ENCODE measurements at places on chromosomes 1 and 21.
A peak's percentile ranks its signal among the peaks of the same experiment; 100 is the strongest.

GRCh38 chr1:79811173-79811572 lies 804.6 kb upstream of the ADGRL4 start:
- no peak for DNase-seq

DNA sequence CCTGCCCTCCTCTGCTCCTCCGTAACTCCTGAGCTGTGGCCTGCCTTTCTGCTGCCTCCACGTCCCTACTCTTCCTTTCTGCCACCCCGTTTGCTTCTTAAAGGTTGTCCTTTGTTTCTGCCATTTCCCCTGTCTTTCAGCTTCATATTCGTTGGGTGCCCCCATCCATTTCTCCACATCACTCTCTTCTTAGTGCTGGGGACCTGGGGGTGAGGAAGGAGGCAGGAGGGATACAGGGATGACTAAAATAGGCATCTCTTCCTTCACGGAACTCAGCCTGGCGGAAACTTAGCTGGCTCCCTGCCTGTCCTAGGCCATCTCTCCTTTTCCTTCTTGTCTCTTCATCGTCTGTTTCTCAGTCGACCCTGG lies 67.0 kb upstream of the CD1D start:
- no peak for DNase-seq

DNA sequence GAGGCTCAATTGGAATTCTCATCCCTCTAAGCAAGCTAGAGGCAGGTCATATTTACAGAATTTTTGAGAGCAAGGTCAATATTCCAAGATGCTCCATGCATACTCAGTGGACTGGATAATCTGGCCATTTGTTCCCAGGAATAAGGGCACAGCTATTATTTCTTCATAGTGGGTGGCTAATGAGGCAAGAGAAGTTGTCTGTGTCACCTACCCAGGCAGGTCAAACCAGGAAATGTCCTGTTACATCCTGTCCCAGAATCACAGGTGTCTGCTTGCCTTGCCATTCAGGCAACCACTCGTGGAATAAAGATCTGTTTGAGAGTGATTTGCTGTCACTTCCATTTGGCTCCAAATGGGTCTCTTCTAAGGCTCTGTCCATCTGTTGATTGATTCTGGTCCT lies 85.2 kb upstream of the ZP4 start:
- no peak for DNase-seq

DNA sequence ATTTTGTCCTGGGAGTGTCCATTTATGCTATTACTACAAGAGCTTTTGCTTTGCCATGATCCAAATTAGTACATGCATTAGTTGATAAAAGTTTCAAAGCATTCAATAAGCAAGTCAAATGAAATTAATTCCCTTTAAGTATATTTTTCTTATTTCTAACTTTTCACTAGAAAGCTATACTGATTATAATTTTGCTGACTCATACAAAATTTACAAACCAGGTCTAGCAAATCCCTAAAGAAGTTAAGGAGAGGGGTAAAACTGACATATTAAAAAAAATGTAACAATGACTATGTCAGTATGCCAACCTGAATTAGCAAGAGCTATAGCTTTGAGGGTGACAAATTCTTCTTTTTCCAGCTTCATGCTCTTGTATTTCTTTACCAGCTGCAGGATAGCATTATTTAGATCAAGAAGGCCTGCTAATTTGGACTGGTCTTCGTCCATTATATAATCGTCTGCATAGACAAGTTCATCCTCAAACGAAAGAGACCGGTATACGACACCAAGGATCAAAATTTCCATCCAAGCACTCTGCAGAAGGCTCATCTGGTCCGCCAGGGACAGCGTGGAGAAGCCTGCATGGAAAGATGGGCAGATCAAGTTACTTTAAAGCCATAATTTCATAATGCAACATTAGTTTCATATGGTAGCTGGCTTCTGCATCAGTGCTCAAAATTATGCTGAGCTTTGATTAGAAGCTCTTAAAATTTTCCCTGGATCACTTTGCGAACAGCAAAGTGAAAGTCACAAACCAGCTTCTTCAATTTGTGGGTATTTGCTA lies 95.8 kb upstream of the USH2A start:
- DNase-seq: no peak

DNA sequence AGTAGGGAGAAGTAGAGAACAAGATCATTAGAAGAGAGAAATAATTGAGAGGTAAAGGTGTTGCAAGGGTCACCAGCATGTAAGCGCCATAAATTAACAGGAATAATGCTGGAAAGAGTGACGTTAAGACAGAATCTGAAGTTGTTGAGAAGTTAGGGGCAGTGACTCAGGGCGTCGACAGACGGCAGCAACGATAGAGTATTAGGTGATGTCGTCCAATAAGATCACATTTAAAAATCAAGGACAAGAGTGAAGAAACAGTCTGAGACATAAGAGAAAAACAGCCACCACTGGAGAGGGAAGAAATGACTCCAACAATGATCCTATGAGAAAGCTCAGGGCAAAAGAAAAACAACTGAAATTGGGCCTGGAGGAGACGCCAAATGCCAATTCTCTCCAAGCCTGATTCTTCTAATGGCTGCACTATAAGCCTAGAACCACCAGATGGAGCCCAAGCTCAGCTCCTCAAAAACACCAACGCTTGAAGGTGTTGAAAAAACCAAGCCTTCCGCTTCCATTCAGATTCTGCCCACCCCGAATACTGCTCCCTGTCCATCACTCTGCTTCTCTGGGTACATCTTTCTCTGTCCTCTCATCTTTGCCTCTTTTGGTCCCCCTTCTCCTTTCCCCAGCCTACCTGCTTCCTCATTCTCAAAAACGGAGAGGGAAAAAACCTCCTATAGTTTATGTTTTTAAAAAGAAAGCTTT lies 70.0 kb downstream of the LUZP1 start:
- peak; percentile 71 for DNase-seq

- DNase-seq: no peak
These were observed 87.5 kb downstream of the AJAP1 start for GRCh38 chr1:4741876-4742423.

GRCh38 chr1:16294219-16295212 lies 57.5 kb upstream of the CPLANE2 start:
- DNase-seq: no peak

DNA sequence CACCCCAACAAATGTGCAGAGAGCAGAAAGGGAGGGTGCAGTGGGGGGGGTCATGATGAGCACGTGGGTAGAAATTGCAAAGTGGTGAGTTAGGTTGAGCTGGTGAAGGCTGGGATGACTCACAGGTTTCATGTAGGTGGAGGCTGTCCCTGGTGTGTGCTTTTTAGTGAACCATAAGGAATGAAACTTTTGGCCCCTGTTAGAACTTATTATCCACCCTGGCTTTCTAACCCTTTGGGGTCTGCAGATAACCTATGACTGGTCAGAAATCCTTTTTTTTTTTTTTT lies 46.9 kb downstream of the DOP1B start:
- DNase-seq: no peak

- no peak for DNase-seq
These were observed 22.4 kb downstream of the LPAR3 start for GRCh38 chr1:84870591-84870990.

- no peak for DNase-seq
These were observed 10.2 kb downstream of the NFYC start for GRCh38 chr1:40701684-40702083.

DNA sequence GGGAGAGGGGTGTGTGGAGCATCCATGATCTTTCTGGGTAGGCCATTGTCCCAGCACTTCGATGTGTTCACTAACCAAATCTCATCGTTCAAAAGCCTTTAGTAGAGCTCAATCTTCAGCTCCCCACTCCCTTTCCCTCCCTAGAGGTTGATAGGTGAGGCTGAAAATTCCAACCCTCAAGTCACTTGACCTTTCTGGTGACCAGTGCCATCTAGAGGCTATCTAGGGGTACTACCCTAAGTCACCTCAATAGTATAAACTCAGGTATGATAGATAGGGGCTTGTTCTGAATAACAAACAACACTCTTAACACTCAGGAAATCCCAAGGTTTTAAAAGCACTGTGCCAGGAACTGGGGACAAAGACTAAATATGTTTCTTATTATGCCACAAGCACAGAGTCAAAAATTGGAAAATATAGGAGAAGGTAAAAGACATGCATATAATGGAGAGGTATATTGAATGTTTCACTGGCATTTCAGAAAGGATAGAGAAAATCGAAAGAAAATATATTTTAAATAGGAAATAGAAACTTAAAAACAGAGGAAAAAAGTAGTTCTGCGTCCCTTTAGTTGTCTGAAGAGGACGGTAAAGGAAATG lies 42.9 kb upstream of the CD53 start:
- peak; percentile 25 for DNase-seq

- DNase-seq: peak; percentile 76
These were observed 2.1 kb upstream of the UBE2T start for GRCh38 chr1:202343652-202344349.

- no peak for DNase-seq
These were observed 11.6 kb downstream of the GJA5 start for GRCh38 chr1:147748676-147749350.

DNA sequence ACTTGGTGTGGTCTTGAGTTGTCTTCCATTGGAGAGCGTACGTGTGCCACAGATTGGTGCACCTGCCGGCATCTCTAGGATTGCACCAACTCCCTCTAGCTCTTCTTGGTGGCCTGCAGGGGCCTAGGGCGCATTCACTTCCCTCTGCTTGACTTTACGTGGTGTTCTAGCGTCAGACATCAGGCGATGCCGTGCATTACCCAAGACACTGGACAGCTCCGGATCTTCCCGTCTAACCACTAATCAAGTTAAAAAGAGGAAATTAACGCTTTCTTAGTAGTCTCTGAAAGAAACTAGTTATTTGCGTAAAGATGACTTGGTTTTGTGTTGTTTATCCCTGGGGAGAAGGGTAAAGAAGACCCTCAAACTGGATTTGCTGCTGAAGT lies 510 bp upstream of the IL10RB start:
- no peak for DNase-seq

DNA sequence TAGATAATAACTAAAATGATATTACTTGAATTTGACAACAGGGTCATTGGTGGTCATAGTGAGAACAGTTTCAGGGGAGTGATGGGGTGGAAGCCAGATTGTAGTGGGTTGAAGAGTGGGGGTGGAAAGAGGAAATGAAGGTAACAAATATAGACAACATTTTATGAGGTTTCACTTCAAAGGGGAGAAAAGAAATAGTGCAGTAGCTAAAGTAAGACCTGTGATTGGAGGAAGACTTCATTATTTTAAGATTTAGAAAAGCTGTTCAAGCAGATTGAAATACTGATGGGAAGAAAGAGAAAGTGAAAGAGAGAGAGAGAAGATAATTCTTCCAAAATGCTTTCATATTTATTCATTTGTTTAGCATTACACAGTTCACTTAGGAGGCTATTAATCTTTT lies 52.0 kb upstream of the KCNA3 start:
- DNase-seq: no peak

GRCh38 chr1:11704194-11704529 lies 12.7 kb downstream of the DRAXIN start:
- no peak for DNase-seq

DNA sequence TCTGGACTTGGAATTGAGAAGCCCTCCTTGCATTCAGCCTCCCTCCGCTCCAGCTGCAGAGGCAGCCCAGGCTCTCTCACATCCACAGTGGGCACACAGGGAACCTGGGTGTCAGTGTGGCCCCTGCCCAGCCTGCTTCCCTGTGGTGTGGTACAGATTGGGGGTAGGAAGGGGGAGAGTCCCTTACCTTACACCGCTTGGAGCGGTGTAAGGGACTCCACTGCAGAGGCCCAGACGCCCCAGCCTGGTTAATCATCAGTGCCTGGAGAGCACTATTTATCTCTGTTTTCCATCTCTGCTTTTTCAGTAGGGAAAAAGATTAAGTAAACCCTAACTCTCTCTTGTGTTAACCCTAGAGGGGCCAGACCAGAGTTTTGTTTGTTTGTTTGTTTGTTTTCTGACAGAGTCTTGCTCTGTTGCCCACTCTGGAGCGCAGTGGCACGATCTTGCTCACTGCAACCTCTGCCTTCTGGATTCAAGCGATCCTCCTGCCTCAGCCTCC lies 803 bp upstream of the RHBG start:
- DNase-seq: no peak

GRCh38 chr21:39923476-39923875 lies 56.2 kb downstream of the PCP4 start:
- no peak for DNase-seq

- DNase-seq: peak; percentile 18
These were observed 61.7 kb downstream of the KCNT2 start for GRCh38 chr1:196546272-196547111.

DNA sequence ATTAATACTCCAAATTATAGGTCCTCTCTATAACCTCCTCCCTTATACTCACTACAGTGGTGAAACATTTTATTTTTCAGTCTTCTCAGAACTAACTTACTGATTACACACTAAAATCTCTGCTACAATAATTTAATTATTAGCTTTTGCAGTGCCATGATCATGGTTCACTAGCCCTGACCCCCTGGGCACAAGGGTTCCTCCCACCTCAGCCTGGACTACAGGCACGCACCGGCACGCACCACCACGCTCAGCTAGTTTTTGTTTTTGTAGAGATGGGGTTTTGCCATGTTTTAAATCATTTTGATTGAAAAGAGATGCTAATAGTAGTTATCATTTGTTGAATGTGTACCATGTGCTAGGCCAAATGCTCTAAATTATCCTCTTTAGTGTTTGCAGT lies 6.3 kb downstream of the PATJ start:
- DNase-seq: no peak

- no peak for DNase-seq
These were observed 5.4 kb downstream of the GPA33 start for GRCh38 chr1:167084757-167085156.

- no peak for DNase-seq
These were observed 2.2 kb upstream of the INAVA start for GRCh38 chr1:200892546-200892945.

- no peak for DNase-seq
These were observed 15.7 kb downstream of the PTPN22 start for GRCh38 chr1:113855630-113856400.

DNA sequence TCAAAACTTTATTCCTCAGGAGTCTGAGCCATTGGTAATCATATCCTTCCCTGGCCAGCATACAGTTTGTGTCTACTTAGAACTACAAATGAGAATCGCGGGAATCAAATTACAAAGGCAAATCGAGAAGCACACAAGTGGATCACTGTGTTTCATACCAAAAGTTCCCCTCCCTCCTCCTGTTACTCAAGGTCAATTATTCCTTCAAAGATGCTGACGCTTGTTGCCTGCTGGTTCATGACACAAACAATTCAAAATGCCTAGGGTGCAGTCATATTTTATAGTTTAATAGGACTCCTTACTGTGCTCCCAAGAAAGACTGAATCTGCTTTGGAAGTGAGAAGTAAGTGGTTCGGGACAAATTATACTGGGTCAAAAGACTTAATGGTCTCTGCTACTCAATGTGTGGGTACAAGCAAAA lies 93.0 kb upstream of the PBX1 start:
- DNase-seq: no peak

DNA sequence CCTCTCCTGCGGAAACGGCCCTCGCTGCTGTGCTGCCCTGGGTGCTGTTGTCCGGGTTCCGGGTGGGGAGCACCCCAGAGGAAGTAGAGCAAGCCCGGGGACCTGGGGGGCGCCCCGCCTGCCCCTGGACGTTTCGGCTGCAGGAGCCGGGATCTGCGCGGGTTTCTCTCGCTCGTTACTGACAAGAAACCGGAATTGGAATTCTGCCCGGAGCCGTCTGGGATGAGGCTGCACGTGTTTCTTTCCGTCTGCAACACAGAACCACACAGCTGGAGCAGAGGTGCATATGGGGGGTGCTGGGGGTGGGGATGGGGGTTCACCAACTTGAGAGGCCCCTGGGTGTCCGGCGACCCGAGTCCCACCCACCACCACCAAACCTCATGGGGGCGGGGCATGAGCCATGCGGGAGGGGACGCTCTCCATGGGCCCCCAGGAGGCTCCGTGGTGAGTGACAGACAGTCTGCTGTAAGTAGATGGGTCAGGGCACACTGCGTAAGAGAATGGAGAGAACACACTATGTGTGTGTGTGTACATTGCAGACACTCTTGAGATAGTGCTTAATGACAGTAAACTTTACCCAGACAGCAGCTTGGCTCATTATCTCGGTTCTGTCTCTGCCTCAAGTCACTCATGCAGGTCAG lies 261.4 kb upstream of the C1orf174 start:
- DNase-seq: no peak
